ENCODE measurements at places on chromosomes 12 and 14.

- no peak for DNase-seq
Measured at GRCh38 chr14:78141590-78141989, 28.6 kb upstream of the NRXN3 start.

DNA sequence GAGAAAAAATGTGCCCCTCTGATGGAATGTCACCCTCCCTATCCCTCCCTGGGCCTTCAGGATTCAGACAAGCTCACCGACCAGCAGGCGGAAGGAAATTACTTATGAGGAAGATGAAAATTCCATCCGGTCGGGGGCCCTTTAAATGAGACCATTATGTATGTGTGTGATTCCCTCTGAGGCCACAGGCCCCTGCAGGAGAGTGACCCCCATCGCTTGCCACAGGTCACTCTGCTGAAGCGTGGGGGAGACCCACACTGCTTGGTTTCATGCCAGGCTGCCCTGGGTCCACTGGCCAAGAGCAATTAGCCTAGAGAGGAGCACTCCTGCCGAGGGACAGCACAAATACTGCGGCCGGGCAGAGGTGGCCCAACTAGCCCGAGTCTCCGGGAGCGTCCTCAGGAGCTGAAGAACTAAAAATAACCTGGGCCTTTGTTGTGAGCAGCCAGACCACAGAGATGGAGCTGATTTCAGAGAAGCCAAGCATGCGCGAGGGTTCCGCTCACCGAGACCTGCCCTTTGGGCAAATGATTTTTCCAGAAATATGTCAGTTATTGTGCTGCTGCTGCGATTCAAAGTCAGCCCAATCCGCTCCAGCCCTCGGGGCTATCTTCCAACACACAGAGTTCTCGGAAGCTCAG, 276.4 kb downstream of the DPF3 start:
- no peak for DNase-seq

GRCh38 chr14:52078721-52079120, 9.9 kb upstream of the NID2 start:
- no peak for DNase-seq

- no peak for DNase-seq
Measured at GRCh38 chr14:59424341-59425071, 40.7 kb downstream of the GPR135 start.

GRCh38 chr14:59303216-59303615, 114.7 kb downstream of the DAAM1 start:
- DNase-seq, result no peak

DNA sequence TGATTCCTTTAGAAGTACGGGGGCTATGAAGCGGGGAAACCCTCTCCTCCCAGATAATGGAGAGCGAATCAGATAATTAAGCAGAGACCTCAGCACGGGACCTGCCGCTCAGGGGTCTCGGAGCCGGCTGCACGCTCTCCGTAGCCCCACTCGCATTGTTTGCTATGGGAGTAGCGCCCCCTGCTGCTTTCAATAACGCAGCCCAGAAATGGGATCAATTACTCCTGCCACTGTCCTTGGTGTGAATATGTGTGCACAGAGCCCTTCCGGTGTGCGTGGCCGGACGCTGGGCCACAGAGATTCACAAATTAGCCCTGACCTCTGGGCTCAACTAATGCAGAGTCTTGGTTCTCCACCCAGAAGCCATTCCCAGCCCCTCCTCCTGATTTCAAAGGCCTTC, 76.4 kb upstream of the TMEM132C start:
- DNase-seq, result no peak

DNA sequence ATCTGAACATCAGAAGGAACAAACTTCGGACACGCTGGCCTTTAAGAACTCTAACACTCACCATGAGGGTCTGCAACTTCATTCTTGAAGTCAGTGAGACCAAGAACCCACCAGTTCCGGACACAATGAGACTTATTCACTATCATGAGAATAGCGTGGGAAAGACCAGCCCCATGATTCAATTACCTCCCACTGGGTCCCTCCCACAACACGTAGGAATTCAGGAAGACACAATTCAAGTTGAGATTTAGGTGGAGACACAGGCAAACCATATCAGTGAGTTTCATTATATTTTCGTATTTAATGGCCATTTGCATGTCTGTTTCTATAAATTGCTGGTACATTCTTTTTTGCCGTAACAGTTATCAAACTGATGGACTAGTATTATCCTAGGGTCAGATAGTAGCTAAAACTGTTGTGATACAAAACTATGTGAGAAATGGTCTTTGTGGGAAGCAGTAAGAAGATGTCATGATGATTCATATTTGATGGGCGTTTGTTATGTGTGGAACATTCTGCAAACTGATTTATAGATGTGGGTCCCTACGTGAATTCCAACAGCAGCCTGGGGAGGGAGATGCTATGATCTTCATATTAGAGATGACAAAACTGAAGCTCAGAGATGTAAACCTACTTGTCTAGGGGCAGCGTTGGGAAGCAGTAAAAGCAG, 282.4 kb upstream of the TMEM132C start:
- DNase-seq, result no peak

GRCh38 chr12:23361971-23362370, 587.5 kb downstream of the SOX5 start:
- no peak for DNase-seq

- no peak for DNase-seq
Measured at GRCh38 chr14:82710267-82710841, 1176.7 kb upstream of the SEL1L start.

DNA sequence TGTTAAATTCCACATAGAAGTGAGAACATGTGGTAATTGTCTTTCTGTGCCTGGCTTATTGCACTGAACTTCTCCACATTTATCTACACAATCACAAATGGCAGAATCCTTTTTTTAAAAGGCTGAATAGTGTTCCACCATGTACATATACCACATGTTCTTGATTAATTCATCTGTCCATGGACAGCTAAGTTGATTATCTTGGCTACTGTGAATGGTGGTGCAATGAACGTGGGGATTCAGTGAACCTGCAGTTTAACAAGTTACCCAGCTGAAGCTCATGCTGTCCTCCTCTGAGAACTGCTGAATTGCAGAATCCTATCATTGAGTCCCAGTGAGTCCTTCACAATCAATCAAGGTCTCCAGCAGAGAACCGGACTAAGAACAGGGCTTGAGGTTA, 74.9 kb downstream of the TBK1 start:
- no peak for DNase-seq

- no peak for DNase-seq
Measured at GRCh38 chr12:57165741-57166140, 18.3 kb upstream of the LRP1-AS start.

DNA sequence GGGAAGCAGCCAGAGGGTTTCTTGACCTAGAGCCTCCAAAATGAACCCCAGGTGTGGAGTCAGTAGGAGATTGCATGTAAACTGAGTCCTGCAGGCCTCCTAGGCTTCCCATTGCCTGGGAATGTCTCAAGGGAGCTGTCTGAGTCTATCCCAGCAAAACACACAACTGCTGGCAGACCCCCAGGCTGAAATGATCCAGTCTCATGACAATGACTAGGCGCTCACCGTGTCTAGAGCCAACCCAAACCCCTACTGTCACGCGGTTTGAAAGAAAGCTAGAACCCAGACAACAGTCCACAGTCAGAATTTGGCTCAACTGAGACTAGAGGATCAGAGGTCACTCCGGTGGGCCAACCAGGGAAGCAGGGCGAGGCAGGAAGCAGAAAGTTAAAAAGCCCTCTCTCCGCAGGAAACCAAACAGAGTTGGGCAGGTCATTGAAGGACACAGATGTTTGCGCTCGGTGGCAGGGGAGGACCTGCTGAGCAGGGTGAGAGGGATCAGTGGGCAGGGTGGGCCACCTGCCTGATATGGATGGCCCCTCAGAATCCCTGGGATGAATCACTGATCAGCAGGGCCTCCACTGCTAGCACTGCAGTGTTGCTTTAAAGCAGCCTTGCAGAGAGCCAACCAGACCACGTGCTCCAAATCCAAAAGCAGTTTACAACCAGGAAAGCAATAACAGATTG, 23.8 kb downstream of the ACTN1 start:
- DNase-seq, result no peak

- no peak for DNase-seq
Measured at GRCh38 chr12:130920723-130921381, 32.9 kb upstream of the ADGRD1 start.

DNA sequence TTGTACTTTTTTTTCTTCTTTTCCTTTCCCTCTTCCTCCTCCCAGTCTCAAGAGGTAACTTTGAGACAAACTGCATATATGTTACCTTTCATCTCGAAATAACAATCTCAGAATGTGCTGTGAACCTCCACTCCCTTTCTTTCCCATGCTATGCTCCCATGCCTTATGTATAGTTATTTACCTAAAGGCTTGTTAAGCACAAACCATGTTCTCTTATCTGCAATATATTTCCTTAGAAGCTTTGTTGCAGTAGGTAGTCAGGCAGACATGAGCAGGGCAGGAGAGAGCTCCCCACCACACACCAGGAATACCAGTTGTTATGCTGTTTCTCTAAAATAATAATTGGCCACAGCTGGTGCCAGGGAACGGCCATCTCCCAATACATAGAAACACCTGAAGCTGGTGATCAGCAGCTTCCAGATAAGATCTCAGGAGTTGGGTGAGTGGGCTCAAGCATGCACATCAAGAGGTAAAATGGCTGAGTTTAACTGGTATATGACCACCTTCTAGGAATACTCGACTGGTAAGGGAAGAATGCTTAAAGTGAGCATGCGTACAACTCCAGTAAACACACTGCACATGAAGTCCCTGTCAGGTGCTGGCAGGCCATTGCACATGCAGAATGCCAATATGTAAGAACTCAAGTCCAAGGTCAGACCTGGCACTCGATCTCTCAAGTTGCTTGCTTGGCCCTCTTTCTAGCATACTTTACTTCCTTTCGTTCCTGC, 14.8 kb upstream of the DHRS2 start:
- no peak for DNase-seq

Data from CD4-positive, alpha-beta T cell treated with Interleukin-15 for 4 hours (primary cell).